ENCODE measurements at places on chromosomes 16 and 17. TPM values are rescaled to one million over a fixed set of nuclear protein-coding genes. Genes with fewer than 3 reads are reported as not detected.

DNA sequence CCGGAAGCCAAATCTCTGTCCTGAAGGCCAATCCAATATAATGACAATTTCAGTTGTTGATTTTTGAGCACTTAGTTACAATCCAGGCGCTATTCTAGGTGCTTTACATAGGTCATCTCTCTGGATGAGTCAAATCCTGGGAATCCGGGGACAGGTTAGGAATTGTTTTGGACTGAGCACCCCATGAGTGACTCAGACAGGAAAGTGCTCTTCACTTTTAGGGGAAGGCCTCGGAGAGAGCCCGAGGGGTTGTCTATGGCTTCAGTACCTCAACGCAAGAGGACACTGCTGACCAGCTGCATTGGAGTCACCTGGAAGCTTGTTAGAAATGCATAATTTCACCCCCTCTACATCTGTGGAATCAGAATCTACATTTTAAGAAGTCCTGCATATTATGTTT, 108.8 kb downstream of the IRX5 start:
- no peak for DNase-seq

DNA sequence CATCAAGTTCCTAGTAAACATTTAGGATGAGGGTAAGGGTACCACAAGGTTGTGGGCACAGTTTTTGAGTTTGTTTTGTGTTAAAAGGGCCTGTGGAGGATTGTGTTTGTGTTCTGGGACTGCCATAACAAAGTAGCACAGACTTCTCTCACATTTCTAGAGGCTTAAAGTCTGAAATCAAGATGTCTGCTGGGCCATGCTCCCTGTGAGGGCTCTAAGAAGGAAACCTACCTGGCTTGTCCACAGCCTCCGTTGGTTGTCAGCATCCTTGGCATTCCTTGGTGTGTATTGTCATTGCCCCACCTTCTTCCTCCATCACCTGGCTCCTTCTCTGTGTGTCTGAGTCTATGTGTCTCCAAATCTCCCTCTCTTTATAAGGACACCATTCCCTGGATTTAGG, 808.1 kb upstream of the RBFOX1 start:
- DNase-seq: no peak

GRCh38 chr16:47304563-47304962, 156.3 kb downstream of the ITFG1 start:
- no peak for DNase-seq

DNA sequence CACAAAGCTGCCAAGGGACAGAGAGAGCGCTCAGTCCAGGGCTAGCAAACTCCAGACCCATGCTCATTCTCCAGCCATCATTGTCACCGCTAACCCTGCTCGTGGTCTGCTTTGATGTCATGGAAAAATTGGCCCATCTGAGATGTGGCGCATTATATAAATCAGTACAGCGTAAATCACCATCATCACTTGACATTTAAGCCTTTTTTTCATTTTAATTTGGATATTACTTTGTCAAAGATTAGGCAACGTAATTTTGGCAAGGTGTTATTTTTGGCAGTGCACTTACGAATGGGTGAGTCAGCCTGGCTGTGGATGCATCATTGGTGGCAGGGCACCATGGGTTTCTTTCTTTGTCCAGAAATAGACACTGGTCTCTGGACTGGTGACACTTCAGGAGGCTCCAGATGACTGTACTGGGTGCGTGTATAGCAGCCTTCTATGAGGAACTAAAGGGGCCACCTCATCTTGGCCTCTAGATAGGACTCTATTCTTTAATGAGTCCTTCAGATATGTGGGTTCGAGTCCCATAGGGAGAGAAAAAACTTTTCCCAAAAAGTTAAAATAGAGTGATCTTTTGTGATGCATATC, 166.3 kb downstream of the MSI2 start:
- peak; percentile 78 for DNase-seq

DNA sequence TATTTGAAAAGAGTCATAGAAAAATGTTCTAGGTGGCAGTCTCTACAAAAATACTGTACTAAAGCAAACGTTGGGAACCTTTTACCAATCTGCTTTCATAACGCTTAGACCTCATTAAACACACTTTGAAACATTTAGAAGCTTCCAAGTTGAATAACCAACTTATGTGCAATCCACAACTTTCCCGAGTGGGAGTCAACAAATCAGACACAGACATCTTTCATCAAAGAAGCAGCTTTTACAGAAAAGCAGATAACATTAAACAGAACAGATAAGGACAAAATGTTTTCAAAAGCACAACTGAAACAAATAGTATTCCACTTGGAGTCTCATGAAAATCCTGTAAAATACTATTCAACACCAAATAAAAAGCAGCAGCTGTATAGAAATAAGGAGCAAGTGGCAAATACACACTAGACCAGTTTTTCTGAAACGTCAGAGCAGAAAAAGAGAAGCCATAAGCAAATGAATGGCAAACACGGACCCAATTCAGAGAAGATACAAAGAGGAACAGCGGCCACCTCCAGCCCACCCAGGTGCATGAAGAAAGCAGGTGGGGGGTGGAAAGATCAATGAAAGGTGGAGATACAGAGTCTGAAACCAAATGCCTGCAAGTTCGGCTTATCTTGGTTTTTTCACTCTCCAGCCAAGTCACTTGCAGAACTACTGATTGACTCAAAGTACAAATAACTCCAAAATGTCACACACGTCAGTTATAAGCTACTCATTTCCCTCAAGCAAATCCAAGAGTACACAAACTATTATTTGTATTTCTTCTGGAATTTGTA, 18.4 kb upstream of the FBF1 start:
- DNase-seq: no peak

DNA sequence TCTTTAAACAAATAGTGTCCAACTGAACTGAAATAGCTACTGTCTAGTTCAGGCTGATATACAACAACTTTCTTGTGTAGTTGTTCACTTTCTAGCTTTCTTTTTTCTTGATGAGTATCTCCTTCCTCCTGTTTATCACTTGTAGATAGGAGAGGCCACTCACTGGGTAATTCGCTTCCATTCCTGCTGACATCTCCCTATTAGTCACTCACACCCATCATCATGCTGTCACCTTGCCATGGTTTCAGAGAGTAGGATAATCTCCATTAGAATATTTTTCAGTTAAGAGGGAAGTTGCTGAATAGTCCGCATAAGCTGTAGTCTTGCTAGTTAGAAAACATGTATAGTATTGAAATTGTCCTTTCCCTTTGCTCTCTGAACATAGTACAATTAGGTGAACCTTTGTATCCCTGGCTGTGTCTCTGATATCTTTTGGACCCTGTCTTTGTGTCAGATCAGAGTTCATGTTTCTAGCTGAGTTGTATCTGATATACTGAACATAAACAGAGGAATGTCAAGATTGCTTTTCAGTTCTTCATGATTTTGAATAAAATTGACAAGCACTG, 64.4 kb upstream of the RASL10B start:
- DNase-seq: no peak

GRCh38 chr16:50627419-50627818, 53.7 kb downstream of the SNX20 start:
- peak; percentile 37 for DNase-seq

DNA sequence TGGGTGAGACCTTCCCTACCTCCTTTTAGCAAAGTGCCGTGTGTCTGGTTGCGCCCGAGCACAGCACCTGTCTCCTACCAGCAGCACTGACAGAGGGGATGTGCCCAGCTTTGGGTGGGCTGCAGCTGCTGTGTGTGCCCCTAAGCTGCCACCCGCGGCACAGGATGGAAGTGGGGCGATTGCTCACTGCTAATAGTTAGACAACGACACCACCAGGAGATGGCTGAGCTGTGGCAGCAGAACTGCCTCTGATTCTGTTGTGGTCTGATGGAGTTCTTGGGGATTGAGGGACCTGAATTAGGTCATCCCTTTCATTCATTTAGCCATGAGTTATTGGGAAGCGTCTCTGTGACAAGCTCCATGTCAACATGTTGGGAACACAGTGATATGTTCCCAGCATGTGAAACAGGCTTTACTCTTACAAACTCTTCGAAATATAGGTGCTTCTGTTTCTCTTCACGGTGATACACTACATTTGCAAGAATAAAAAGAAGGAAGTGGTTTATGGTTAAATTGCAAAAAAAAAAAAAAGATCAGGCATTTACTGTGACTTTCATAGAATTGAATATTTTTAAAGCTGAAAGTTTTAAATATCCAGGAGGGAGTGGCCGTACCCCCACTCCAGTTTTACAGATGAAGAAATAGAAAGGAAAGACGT, 184.4 kb downstream of the MAF start:
- no peak for DNase-seq

- no peak for DNase-seq
Measured at GRCh38 chr17:27422601-27423000, 33.6 kb upstream of the KSR1 start.

DNA sequence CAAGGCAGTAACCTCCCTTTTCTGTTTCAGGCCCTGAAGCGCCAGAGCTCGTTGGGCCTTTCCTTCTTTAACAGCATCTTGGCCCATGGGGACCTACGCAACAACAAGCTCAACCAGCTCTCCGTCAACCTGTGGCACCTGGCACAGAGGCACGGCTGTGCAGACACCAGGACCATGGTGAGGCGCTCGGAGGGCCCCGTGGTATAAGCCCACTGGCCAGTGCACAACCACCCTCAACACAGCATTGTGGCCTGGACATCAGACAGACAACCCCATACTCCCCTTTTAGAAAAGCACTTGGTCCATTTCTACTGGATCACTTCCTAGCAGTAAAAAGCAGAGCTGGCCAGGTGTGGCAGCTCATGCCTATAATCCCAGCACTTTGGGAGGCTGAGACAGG, 18.6 kb downstream of the KNOP1 start:
- DNase-seq: no peak

- peak; percentile 5 for DNase-seq
Measured at GRCh38 chr16:78147911-78148401, 48.5 kb downstream of the WWOX start.

Gene SPAG9
- total RNA-seq: 100 TPM

Gene CCL16
- total RNA-seq: not detected

Gene PRRT2
- 2.1 TPM for total RNA-seq

Gene C17orf78
- not detected for total RNA-seq
